Bronchial epithelial cell (primary cell): ENCODE measurements at places on chromosomes 3 and 15.

GRCh38 chr15:63135804-63136203, 14.1 kb downstream of the LACTB start:
- DNase-seq, result peak; percentile 94

- DNase-seq, result peak; percentile 99
Measured at GRCh38 chr3:23685541-23686258, 120.1 kb upstream of the UBE2E1 start.

GRCh38 chr3:161672478-161672877, 175.9 kb downstream of the OTOL1 start:
- DNase-seq, result peak; percentile 13

DNA sequence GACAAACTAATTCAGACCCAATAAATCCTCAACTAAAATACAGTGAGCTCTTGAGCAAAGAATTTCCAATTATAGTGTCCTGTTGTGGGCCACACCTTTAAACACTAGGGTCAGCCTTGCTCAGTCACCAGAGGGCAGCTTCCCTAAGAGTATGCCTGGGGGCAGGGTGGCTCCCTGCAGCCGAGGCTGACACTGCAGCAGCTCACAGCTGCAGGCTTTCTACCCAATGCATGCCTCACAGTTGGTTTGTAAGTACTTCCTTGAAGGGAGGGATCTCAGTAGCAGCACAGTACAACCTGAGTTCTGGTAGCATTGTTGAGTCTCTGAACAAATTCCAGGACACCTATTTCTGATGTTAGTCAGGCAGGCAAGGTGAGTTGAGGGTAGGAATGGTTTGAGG, 335.6 kb downstream of the TUSC7 start:
- peak; percentile 11 for DNase-seq

DNA sequence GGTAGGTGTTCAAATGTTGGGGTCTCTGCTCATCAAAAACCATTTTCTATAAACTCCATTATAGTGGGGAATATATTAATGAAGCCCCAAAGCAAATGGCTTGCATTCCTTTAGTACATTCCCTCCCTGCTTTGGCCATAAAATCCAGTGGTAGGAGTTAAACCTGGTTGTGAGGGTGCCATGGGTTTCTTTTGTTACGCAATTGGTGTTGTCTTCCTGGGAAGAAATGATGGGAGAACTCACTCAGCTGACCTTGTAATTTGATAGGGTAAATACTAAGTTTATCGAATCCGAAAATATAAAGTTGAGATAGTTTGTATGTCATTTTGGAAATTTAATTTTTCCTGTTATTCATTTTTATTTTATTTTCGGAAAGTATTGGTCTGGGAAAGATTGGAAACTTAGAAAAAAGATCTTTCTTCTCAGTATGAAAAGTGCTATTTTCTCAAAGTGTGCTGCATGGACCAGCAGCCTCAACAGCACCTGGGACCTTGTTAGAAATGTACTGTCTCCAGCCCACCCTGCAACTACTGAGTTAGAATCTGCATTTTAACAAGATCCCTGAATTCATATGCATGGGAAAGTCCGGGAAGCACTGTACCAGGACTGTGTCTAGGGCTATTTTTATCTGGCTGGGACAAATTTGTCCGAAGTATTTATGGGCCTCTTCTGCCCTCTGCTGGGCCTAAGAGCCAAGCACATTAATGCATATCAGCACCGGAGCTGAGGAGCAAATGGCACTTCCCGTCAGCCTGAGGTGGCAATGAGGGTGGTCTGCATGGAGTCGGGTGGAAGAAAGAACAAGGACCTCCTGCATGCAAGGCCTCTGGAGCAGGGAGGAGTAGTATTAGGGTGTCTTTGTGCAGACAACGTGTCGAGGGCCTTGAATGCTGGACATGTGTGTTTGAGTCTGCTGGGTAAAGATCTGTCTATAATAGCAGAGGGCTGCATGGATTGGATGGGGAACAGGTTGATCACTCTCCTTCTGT, 54.7 kb downstream of the FAM81A start:
- DNase-seq, result peak; percentile 56

DNA sequence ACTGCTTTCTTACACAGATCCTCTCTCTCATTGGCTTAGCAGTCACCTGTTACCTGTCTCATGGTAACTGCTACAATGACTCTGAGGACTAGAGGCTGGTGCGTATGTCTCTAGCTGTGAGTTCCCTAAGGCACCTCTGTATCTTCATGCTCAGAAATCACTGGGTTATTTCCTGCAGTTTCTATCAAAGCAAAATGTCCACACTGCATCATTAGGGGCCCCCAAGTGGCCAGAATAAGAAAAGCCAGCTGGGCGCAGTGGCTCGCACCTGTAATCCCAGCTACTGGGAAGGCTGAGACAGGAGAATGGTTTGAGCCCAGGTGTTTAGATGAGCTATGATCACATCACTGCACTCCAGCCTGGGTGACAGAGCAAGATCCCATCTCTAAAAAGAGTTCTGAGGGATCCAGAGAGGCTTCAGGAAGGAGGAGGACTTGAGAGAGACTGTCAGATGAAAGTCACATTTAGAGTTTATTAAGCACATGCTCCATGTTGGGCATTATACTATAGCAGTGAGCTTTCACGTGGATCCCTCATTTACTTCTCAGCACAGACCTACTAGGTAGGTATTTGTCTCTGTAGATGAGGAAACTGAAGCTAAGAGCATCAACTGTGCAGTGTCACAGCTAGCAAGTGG, 2.3 kb upstream of the VPS18 start:
- peak; percentile 72 for DNase-seq

DNA sequence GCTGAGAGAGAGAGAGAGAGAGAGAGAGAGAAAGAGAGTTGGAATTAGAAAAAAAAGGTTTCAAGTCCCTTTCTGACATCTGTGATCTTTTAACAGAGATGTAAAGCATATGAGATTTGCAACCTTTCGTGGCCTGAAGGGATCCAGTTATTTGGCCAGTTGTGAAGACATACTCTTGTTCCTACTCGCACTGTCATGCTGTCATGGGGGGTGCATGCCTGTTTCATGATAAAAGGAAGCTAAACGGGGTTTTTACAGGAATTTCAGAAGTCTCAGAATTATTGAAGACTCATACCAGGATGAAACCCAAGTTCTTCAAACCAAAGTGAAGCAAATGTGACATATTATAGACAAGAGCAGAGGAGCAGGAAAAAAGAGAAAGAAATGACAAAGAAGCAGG, 342.0 kb downstream of the RORA start:
- no peak for DNase-seq
